ENCODE measurements at places on chromosomes 4 and X. TPM values are rescaled to one million over a fixed set of nuclear protein-coding genes. Genes with fewer than 3 reads are reported as not detected.

DNA sequence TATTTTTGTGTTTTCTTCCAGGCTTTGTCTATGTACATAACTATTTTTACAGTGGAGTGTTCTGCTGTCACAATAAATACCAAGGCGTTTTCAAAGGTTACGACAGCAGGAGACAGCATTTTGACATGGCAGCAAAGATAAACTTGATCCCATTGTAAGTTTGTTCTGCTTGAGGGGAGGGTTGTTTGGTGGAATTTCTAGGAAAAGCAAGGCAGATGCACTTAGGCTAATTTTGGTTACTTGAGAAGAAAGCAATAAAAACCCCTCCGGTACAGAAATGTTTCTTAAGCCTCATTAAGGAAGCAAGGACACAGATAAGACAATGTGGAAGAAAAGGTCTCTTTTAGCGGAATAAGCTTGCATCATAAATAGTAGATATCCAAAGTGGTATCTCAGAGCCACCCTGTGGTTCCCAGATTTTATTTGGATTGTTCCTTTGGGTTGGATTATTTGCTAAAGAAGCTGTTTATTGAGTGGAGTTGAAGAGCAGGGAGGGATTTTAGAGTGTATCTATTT is 54.3 kb downstream of the CLCN5 start:
- DNase-seq: no peak

- DNase-seq: no peak
Observed at GRCh38 chrX:153411255-153411987, at the start of gene ZFP92. TSS of gene ZFP92 (plus strand) at chrX:153411472. CDS start at chrX:153418323, 6,851 bp downstream.

DNA sequence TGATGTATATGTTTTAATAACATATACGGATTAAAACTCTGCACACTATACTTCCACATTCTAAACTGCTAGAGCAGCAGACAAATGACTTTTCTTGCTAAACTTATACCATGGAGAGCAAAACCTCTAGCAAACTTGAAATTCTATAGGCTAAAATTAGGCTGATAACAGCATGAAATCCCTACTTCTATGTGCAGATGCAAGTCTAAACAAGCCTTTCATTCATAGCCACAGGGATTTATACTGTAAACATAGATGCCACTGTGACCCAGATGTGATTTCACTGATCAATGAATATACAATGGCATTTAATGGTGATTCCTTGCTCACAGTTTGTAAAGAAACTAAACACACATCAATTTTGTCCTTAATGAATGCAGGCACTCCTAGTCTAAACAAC is 151.0 kb downstream of the ANTXR2 start:
- no peak for DNase-seq

SYP gene
- total RNA-seq: 20.2 TPM

TLL1 gene
- total RNA-seq: 1.00 TPM

VCX3A gene
- total RNA-seq: 0.11 TPM

Data from adrenal gland (tissue), 19 donors.